Left lobe of liver (tissue), 2 donors: ENCODE measurements at places on chromosomes 7 and 10. TPM values are rescaled to one million over a fixed set of nuclear protein-coding genes. Genes with fewer than 3 reads are reported as not detected.
A peak's percentile ranks its signal among the peaks of the same experiment; 100 is the strongest.

GRCh38 chr7:141227454-141227853, 153.6 kb downstream of the TMEM178B start:
- DNase-seq, result no peak

DNA sequence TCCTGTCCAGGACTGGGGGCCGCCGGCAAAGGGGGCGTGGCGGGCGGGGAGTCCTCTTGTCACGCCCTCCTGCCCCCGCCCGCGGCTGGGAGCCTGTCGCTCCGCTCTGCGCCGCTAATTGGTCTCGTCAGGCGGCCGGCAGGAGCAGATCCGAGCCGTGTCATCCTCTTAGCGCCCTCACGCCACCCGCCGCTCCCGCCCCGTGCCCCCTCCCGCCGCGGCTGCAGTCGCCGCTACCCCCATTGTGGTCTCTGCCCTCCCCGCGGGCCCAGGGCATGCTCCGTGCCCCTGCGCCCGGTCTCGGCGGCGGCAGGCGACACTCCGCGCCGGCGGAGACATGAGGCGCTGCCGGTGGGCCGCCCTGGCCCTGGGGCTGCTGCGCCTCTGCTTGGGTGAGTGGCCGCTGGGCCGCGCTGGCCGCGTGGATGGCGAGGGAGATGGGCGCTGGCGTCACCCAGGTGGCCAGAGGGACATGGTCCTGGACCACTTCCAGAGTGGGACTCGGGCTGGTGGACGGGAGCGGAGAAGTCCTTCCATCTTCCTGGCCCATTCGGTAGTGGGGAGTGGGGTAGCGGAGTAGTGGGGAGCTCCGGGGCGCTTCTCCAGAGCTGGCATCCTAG, at the start of gene CDHR1:
TSS of gene CDHR1 (plus strand) at position 114 of the 620 bp plus-strand sequence. CDS start at position 338, 224 bp downstream.
- no peak for DNase-seq

DNA sequence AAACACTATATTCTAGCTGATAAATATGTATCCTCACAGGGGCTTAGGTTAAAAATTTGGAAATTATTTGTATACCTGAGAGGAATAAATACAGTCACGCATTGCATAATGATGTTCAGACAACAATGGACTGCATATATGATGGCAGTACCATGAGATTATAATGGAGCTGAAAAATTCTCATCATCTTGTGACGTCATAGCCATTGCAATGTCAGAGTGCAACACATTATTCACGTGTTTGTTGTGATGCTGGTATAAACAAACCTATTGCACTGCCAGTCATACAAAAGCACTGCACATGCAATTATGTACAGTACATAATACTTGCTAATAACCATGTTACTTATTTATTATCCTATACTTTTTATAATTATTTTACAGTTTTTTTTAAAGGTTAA, 31.4 kb downstream of the STEAP1B start:
- no peak for DNase-seq

DNA sequence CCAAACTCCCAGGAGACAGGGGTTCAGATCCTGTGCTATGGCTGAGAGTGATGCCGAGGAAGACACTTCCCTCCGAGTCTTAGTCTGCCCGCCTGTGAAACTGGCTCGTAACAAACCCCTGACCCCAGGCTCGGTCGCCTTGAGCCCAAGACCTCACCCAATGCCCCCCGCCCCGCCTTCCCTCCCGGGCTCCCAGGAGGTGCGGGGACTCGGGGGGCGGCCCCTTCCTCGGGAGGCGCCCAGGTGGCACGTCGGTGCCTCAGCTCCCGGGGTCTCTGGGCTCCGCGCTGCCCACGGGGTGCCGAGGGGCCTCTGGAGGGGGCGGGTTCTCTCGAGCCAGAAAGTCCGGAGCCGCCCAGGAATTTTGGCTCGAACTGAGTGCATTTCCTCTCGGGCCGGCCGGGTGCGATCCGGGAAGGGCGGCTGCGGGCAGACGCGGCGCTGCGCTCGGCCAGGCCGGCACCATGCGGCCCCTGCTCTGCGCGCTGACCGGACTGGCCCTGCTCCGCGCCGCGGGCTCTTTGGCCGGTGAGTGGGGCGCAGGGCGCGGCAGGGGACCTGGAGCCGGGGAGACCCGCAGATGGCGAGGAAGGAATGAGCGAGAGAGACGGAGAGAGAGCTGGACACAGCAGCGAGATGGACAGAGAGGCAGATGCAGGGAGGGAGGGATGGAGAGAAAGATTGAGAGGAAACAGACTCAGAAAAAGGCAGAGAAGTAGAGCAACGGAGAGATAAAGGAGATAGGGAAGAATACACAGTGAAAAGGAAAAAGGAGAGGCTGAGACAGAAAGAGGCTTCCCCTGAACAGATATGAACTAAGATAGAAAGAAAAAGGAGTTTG, at the start of gene PLAC9:
TSS of gene PLAC9 (plus strand) at position 432 of the 841 bp plus-strand sequence. CDS start at position 465, 33 bp downstream.
- no peak for DNase-seq

DNA sequence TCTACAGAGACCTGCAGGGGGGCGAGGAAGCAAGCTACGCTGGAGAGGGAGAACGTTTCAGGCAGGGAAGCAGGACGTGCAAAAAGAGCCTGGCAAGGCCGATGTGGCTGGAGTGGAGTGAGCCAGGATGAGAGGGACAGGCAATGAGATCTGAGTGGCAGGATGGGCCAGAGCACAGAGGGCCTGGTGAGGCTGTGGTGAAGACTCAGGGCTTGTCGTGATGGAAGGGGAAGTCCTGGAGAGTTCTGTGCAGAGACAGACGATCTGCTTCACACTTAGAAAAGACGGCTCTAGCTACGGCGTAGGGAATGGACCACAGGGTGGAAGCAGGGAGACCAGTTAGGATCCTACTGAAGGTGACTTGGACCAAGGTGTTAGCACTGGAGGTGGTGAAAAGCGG, 87.0 kb downstream of the SH3PXD2A start:
- DNase-seq, result no peak

Gene PVRIG
- total RNA-seq, result 0.50 TPM

Gene FAM13C
- total RNA-seq, result 1.3 TPM

- DNase-seq, result no peak
These were observed 55.9 kb upstream of the PAPSS2 start for GRCh38 chr10:87603769-87604168.

DNA sequence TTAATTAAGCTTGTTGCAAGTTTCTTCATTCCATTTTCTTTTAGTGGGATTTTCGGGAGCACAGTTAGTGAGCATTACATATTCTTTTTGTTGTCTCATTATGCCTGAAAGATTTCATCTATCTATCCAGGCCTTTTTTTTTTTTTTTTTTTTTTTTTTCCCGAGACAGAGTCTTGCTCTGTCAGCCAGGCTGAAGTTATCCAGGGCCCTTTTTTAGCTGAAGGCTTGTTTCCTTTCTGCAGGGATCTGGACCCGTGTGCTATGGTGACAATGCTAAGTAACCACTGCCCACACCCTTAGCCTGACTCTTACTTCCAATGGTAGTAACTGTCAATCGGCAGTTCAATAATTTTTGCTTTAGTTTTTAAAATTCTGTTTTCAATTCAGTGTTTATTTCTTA, 190.8 kb upstream of the MTPN start:
- DNase-seq, result no peak

DNA sequence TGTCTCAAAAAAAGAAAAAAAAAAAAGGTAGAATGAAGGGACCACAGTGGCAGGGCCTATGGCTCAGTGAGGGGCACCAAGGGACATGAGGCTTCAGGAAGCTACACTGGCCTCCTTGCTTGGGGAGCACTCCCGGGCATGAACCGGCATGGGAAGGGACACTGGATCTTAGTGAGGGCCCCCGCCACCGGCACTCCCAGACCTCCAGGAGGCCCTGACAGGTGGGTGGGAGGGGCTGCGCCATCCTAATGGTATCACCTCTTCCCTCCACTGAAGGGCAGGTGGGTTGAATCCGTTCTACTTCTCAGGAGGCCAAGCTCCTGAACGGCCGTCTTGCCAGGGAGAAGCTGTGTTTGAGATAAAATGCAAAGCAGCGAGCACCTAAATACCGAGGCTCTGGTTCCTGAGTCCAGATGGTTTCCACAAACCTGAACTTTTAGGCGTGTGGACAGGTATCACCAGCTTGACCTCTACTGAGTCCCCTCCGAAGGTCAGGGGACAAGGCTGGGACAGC, 69.8 kb downstream of the C10orf143 start:
- no peak for DNase-seq

DNA sequence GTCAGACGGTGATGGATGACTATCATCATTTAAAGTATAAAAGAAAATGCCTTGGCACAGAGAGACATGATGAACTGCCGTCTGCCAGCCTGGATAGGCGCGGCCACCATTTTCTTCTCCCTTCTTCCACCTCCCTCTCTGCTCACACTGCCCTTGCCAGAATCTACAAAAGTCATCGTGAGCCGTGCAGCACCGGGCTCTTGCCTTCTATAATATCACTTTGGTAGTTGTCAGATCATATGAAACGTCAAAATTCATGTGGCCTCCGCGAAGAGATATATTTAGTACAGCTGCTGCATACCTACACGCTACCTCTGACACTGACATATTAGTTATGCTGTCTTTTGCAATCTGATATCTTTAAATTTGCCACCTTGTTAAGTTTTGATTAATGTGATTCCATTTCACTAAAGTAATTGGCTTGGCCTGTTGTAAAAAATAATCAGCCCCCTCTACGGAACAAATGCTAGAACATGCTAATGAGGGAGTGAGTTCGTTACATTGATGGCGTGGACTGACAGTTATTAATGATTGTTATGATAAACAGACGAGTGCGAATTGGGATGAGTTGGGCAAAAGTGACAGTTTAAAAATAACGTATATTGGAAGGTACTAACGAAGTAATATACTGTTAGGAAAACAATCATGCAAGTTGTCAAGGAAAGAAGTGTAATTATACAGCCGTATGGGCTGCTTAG, 214.9 kb downstream of the LRMDA start:
- no peak for DNase-seq

Gene TMEM213
- not detected for total RNA-seq

- peak; percentile 67 for DNase-seq
These were observed 30.8 kb downstream of the OTUD1 start for GRCh38 chr10:23469596-23470237.

Gene RASA4B
- 2.9 TPM for total RNA-seq

Gene FAM25G
- total RNA-seq, result not detected

DNA sequence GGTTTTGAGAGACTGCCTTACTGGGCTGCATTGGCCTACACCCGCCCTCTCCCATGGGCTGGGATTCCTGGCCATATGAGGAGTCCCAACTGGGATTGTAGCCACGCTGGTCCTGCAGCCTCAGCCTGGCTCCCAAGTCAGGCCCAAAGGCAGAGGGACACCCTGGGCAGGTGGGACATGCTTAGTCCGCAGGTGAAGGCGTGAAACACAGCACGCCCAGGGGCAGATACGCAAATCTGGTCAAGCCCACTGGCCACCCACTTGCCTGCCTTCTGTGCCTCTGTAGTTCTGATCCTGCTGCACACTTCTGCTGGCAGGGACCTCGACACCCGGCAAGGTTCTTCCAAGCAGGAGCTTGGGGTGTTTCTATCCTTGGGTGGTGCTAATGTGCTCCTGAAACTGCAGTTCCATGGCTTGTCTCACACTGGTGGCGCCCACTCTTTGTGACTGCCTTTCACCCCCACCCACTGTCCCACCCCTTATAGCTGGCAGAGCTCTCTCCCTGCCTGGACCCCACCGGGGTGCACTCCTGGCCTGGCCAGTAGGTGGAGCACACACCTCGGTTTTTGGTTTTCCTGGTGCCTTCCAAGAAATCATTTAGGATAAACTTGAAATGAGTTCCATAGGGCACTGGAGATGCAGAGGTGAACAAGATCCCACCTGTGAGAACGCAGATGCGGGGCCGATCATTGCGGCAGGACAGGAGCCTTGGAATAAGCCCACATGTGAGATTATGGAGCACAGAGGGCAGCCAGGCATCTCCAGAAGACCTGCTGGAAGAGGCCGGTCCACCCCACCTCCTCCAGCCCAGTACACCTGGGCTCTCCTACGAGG, 47.9 kb downstream of the MKI67 start:
- DNase-seq, result peak; percentile 55

- no peak for DNase-seq
These were observed 19.9 kb downstream of the ANKRD22 start for GRCh38 chr10:88831709-88832108.

- DNase-seq, result no peak
These were observed 50.0 kb downstream of the ABCC2 start for GRCh38 chr10:99832439-99832838.

Gene ELOVL3
- not detected for total RNA-seq

Gene PRLHR
- not detected for total RNA-seq

DNA sequence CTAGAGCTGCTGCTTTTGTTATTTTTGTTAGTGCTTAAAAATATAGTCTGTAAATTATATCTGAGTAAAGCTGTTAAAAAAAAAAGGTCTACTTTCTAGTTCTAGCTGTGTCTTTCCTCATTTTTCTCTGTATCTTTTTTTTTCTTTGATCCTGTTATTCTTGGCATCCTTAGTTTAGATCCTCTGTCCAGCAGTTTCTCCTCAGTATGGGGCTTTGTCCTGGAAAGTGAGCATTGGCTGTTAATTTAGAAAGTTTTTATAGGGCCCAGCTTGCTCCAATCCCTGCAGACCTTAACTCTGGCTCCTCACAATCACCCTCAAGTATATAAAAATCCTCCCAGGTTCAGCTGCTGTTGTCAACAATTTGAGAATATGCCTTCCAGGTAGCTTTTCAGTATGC, 23.5 kb downstream of the DDX50 start:
- DNase-seq, result no peak

DNA sequence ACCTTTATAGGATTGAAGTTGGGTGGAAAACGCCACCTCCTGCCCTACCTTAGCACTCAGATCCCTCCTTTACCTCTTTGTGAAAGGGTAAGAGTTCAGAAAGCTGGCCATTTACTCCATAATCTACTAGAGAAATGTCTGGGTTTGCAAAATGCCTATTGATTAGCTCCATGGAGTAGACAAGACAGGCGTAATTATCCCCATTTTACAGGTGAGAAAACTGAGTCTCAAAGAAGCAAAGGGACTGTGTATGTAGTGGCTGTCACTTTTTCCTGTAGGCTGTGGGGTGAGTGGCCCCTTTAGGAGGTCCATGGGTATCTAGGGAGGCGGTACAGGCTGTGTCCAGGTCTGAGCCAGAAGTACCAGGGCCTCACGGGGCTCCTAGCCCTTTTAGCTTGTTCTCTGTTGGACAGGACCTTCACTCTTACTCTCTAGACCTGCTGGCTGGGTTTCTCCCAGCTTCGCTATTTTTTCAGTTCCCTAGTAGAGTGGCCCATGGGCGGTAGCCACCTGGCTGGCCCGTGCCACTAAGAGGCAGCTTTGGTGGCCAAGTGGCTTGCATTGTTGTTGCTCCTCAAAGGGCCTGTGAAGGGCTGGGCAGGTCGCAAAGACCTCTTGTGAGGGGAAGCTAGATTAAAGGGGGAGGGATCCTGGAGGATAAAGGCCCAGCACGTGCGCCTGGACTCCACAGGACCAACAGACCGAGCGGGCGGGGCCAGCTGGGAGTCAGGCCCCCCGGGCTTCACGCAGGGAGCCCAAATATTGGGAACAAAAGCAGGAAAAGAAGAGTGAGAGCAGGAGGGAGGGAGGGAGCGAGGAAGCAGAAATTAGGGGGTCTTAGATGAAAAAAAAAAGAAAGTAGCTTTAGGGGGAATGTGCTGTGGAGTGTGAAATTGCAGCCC, 4.7 kb upstream of the PAX2 start:
- DNase-seq, result no peak

Gene PTPN20
- total RNA-seq, result 0.08 TPM

DNA sequence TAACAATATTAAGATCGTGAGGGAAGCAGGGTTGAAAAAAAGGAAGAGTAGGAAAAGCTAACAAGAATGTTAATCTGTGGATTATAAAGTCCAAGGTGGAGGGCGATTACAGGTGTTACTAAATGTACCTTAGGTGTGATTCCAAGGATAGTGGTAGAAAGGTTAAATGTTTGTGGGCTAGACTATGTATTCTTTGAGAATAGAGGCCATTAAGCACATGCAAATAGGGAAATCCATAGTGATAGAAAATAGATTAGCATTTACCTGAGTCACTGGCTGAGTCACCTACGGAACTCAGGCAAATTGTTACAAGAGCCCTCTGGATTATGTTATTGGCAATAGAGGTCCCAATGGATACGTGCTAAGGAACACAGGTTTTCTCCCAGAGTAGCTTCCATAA, 9.0 kb downstream of the MGAM2 start:
- no peak for DNase-seq
